Stimulated activated CD8-positive, alpha-beta memory T cell treated with anti-CD3 and anti-CD28 coated beads, Interleukin-7, amount 100 ng/mL, for 48 hours (primary cell): ENCODE measurements at places on chromosomes 6 and 20.

GRCh38 chr6:21208081-21208795, 385.3 kb upstream of the SOX4 start:
- DNase-seq: no peak

- no peak for DNase-seq
Observed at GRCh38 chr20:47208534-47209174, 147.8 kb downstream of the ZMYND8 start.

GRCh38 chr6:108836061-108836460, 12.2 kb upstream of the ARMC2 start:
- no peak for DNase-seq

- DNase-seq: no peak
Observed at GRCh38 chr6:117548797-117549301, 53.5 kb downstream of the GOPC start.

DNA sequence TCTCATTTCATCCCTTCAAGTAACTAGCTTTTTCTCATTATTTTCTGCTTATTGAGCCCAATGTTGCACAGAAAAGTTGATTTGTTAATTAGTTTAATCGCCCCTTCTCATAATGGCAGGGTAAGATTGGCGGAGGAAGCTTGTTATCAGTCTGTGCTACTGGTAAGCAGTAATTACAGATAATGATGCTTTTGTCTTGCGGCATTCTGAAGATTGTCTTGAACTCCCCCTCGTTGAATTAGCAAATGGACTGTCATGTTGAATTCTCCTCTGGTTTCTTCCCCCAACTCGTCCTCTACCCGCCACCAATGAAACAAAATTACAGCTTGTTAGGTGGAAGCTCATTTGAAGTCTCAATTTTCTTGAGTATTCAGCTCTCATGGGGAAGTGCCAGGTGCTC, 39.4 kb downstream of the PRDM13 start:
- no peak for DNase-seq

DNA sequence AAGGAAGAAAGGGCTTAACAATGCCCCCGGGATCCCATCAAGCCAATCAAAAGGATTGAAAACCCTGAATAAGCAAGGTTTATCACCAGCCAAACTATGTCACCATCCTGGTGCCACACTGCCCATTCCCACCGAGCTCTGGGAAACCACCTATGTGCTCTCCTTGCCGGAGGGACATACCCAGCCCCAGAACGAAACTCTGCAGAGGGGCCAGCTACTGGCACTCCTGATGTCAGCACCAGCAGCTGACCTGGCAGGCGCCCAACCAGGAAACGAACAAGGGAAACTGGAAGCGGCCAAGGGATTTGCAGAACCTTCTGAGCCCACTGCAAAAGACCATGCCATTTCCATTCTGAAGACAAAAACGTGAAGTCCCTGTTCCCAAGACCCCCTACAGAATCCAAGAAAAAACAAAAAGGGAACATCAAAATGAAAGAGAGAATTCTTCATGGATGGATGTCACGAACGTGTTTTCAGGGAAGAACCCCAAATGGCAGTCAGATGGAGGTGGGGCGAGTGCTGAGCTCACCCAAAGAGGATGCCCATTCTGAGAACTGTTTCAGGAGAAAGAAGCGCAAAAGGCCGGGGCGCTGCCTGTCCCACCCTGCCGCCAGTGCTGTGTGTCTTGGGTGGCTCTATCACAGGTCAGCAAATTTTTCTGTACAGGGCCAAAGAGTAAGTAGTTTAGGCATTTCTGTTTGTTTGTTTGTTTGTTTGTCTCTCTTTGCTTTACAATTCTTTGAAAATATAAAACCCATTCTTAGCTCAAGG, 305.2 kb downstream of the ESR1 start:
- no peak for DNase-seq

DNA sequence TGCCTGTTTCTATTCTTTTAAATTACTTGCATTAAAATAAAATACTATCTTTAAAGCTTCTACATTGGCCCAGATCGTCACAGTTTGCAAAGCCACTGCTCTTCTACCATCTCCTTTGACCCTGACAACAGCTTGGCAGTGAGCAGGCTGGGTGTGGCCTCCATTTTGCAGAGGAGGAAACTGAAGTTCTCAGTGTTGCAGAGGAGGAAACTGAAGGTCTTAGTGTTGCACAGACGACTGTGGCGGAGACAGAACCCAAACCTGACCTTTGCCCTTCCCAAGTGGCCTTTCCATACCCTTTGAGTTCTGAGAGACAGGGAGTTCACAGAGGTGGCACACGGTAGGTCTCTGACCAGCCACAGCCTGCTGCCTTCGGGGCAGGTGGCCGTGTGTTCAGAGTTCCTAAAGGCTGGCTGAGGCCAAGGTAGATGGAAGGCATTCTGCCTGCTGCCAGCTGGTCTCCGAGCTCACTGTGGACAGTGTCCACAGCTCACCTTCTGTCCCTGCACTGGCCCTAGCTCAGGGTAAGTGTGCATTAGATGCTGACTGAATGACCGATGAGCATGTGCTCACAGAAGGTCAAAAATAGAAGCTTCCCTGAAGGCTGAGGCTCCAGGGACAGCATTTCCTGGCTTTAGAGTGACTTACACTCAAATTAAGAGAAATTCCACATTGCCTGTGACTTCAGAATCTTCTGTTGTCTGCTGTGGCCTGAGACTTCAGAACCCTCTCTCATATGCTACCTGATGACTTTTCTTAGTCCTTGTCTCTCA, 113.5 kb upstream of the SLC24A3 start:
- no peak for DNase-seq

DNA sequence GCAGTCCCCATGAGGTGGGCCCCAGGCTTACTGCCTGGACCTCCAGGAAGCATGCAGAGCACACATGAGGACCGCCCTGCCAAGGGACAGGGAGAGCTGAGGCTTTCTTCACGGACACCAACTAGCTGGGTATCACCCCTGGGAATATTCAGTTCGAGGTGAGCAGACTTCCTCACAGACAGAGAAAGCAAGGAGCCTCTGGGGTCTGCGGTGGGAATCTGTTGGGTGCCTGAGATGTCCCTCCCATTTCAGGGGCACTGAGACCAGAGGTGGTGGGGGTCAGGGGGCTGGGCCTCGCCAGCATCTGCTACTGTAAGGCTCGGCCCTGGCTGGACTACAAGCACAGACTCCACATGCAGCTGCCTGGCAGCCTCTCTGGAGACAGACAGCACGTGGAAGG, 74.3 kb upstream of the SYNDIG1 start:
- DNase-seq: no peak

GRCh38 chr6:116545651-116546050, at the start of gene TRAPPC3L:
Gene TRAPPC3L (minus strand): TSS chr6:116545684. CDS start chr6:116545514, 170 bp downstream.
- no peak for DNase-seq
